ENCODE measurements at places on chromosomes 5 and 9.

- DNase-seq, result no peak
These were observed 13.4 kb downstream of the CEP72 start for GRCh38 chr5:625516-625915.

- DNase-seq, result no peak
These were observed 67.3 kb downstream of the PARP8 start for GRCh38 chr5:50733741-50734140.

DNA sequence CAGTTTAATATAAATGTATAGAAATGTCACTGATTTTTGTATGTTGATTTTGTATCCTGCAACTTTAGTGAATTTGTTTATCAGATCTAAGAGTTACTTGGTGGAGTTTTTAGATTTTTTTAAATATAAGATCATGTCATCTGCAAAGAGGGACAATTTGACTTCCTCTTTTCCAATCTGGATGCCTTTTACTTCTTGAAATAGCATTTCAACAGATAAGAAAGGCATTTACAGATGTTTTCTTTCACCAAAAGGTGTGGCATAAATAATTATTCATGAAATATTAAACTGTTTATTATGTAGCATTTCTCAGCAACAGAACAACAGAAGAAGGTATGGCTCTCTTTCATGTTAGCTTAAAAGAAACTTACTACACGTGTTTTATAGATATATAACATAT is 34.9 kb upstream of the NIPBL start:
- DNase-seq, result no peak

DNA sequence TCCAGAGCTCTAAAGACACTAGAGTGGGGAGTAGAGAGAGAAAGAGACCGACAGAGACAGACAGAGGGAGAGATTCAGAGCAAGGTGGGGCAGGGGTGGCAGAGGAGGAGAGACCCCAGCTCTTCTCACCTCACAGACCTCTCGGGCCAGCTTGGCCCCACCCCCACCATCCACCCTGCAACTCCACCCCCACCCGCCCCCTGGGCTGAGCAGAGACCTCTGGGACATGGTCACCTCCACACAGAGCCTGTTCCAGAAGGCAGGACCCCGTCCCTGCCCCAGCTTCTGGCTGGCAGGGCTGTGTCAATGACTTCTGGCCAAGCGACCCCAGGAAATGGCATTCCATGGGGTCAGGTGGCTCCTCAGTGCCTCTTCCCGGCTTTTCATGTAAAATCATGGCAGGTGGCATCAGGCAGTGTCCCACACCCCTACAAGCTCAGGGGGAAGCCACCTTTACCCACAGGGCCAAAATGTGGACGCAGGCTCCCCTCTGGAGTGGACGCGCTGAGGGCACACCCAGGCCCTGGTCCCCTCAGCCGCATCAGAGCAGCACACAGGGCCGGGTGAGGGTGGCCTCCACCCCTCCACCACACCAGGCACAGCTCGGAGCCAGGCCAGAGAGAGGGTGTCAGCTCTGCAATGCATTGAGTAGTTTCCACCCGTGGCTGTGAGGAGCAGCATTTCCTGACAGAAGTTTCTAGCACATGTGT is 131.2 kb upstream of the LPCAT1 start:
- no peak for DNase-seq

- DNase-seq, result no peak
These were observed 1.4 kb downstream of the FLT4 start for GRCh38 chr5:180647941-180648500.

- DNase-seq, result no peak
These were observed 51.0 kb upstream of the PHF24 start for GRCh38 chr9:34907044-34907443.

DNA sequence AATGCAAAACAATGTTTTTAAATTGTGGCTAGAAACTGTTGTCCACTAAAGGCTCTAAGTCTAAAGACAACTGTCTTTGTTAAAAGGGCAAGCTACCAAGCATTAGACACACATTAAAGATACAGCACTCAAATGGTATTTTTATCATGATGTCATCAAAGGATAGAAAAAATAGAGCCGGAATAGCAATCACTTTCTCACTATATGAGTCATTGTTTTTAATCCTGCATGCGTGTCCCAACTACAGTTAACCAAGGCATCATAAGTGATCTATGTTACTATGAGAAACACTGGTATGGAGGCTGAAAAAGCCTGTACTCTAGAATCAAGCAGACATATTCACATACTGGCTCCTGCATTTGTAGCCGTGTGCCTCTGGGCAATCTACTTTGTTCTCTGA is 1.9 kb upstream of the PJA2 start:
- no peak for DNase-seq

All from omental fat pad (tissue), 4 donors.